Ovary (tissue), 10 donors: ENCODE measurements at places on chromosomes 1 and 21. TPM values are rescaled to one million over a fixed set of nuclear protein-coding genes. Genes with fewer than 3 reads are reported as not detected.

The CACNA1E gene
- total RNA-seq, result 0.34 TPM

The CR1 gene
- total RNA-seq, result 0.92 TPM

The DYNLT5 gene
- total RNA-seq, result 0.60 TPM

The OR2L8 gene
- total RNA-seq, result not detected

The SHE gene
- total RNA-seq, result 9.1 TPM

The AKT3 gene
- total RNA-seq, result 111 TPM

The CLCA1 gene
- total RNA-seq, result not detected

The GPN2 gene
- 27.8 TPM for total RNA-seq

- no peaks in the 10 kb centered on the region for H3K27me3 ChIP-seq
- H3K36me3 ChIP-seq, result no peaks in the 10 kb centered on the region
- H3K4me3 ChIP-seq, result no peak overlapping the region
- DNase-seq, result no peak
Measured at GRCh38 chr1:26293911-26294463, 12.4 kb downstream of the UBXN11 start.

- H3K4me1 ChIP-seq, result no peaks in the 10 kb centered on the region
- no peak overlapping the region for H3K4me3 ChIP-seq
- H3K27ac ChIP-seq, result no peak overlapping the region
Measured at GRCh38 chr1:116076831-116077230, 34.4 kb upstream of the MAB21L3 start.

GRCh38 chr1:14755518-14756252 is 157.2 kb downstream of the KAZN start:
- no peaks in the 10 kb centered on the region for H3K36me3 ChIP-seq
- DNase-seq, result no peak
- no peak overlapping the region for H3K27ac ChIP-seq

GRCh38 chr1:25701030-25701785 is 84.6 kb downstream of the MAN1C1 start:
- peaks cover 30% of the 10 kb centered on the region for H3K4me1 ChIP-seq
- DNase-seq, result no peak
- no peak overlapping the region for H3K4me3 ChIP-seq
- no peaks in the 10 kb centered on the region for H3K36me3 ChIP-seq
- peak overlapping the region; percentile 69 for H3K27ac ChIP-seq
- no peaks in the 10 kb centered on the region for H3K27me3 ChIP-seq

DNA sequence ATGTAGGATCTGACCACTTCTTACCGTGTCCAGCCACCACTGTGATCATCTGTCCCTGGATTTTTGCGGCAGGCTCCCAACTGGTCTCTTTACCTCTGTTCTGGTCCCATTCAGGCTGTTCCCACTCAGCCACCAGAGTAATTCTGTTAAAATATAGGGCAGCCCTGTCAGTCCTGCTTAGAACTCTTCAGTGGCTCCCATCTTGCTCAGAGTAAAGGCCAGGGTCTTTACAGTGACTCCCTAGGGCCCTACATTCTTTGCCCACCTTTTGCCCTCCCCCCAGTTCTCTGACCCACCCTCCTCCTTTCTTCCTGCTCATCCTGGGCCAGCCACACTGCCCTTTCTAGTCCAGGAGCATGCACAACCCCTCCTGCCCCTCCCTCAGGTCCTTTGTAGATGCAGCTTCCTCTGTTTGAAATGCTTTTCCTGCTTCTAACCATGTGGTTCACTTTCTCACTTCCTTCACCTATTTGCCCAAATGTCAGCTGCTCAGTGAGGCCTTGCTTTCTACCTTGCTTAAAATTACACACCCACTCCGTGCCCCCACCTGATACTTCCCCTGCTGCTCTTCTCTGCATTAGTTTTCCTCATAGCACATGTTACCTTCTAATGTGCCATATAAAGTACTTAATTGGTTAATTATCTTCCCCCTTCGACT is 7.8 kb downstream of the UBIAD1 start:
- no peaks in the 10 kb centered on the region for H3K27me3 ChIP-seq
- DNase-seq, result no peak
- H3K27ac ChIP-seq, result no peak overlapping the region

DNA sequence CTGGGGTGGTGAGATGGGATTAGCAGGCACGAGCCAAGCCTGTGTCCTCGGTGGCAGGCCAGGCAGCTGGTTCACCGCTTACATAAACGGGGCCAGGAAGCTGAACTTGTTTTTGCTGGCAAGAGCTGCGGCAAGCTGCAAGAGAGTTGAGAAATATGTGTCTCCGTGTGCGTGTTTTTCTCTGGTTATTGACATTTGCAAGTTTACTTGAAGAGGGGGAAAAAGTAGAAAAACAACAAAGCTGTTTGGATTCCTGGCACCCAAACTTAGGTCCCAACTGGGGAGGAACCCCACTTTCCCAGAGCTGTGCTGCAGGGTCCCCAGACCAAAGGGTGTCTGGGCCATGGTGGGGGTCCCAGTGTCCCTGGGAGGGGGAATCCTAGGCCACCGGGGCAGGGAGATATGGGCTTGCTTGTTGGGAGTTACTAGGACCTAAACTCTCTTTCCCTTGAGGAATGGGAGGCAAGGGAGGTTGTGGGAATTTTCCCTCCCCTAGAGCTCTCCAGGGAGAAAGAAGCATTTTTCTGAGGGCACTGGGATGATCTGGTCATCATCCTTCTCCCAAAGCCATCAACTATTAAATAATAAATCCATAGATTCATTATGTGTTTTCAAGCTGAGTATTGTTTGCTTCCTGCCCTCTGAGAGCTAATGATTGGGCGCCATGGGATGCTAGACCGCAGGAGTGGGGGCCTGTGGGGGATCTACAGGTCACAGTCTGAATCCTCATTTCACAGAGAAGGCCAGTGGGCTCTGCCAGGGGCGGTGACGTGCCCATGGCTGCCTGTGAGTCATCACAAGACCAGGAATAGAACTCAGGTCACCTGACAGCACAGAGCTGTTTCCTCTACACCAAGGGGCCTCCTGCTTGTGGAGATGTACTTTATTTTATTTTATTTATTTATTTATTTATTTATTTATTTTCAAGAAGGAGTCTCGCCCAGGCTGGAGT is 14.8 kb downstream of the IL6R start:
- H3K4me1 ChIP-seq, result peaks cover 29% of the 10 kb centered on the region
- peak; percentile 87 for DNase-seq
- no peaks in the 10 kb centered on the region for H3K36me3 ChIP-seq
- H3K4me3 ChIP-seq, result peak overlapping the region; percentile 15
- no peaks in the 10 kb centered on the region for H3K27me3 ChIP-seq

GRCh38 chr1:230807561-230808280 is 60.5 kb downstream of the CAPN9 start:
- no peaks in the 10 kb centered on the region for H3K27me3 ChIP-seq
- H3K4me1 ChIP-seq, result peaks cover 2% of the 10 kb centered on the region
- no peak overlapping the region for H3K4me3 ChIP-seq
- H3K36me3 ChIP-seq, result no peaks in the 10 kb centered on the region

DNA sequence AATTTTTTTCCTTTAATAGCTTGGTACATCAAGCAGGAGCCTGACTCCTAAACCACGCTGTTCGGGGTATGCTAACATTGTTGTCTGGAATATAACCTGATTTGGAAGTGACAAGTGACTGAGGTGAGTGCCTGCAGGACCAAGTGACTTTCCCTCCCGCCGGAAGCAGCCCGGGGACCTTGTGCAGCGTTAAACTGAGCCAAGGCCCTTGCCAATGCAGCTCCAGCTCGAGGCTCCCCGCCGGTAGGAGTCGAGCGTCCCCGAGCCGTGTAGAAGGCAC is 716 bp upstream of the MTARC1 start:
- H3K27ac ChIP-seq, result peak overlapping the region; percentile 30
- no peaks in the 10 kb centered on the region for H3K36me3 ChIP-seq
- H3K4me1 ChIP-seq, result peaks cover 8% of the 10 kb centered on the region
- H3K27me3 ChIP-seq, result no peaks in the 10 kb centered on the region
- H3K4me3 ChIP-seq, result no peak overlapping the region

GRCh38 chr1:116855773-116856201 is 53.9 kb upstream of the PTGFRN start:
- no peaks in the 10 kb centered on the region for H3K36me3 ChIP-seq
- H3K4me1 ChIP-seq, result peaks cover 4% of the 10 kb centered on the region
- H3K27me3 ChIP-seq, result no peaks in the 10 kb centered on the region

- H3K4me3 ChIP-seq, result no peak overlapping the region
- H3K27ac ChIP-seq, result peak overlapping the region; percentile 95
- no peaks in the 10 kb centered on the region for H3K36me3 ChIP-seq
- DNase-seq, result no peak
Measured at GRCh38 chr1:153944827-153945117, 1.7 kb downstream of the DENND4B start.

DNA sequence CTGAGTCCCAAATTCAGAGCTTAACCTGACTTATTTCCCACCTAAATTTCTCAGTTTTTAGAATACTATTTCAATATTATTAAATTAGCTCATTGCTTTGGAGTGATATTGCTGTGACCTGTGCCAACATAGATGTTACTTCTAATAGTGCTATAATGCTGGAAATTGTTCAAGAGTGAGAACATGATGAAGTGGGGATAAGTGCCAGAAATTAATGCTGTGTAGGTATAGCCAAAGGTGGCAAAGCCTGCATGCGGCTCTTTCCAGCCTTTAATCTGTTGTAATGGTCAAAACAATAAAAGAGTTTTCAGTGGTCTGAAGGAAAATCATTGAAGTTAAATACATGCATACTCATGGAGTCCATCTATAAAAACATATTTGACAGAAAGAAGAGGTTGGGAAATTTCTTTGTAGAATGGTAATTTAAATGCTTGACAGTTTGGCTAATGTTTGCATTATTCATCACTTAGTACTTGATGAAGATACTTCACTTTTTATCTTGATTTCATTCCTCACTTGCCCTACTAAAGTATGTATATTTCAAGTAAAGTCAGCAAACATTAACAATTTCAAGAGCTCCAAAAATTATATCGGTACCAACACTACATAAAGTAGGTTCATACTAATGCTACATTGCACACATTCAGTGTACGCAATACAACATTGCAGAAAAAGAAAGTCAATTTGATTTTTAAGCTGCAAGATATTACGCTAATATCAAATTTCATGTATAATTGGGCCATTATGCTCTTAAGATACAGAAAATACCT is 82.1 kb downstream of the OLFM3 start:
- H3K36me3 ChIP-seq, result no peaks in the 10 kb centered on the region
- no peak overlapping the region for H3K4me3 ChIP-seq
- no peaks in the 10 kb centered on the region for H3K27me3 ChIP-seq
- no peaks in the 10 kb centered on the region for H3K4me1 ChIP-seq
- no peak for DNase-seq

- no peak overlapping the region for H3K27ac ChIP-seq
- H3K27me3 ChIP-seq, result no peaks in the 10 kb centered on the region
- DNase-seq, result no peak
- no peaks in the 10 kb centered on the region for H3K4me1 ChIP-seq
- no peaks in the 10 kb centered on the region for H3K36me3 ChIP-seq
Measured at GRCh38 chr1:61659061-61659460, 65.9 kb downstream of the TM2D1 start.

DNA sequence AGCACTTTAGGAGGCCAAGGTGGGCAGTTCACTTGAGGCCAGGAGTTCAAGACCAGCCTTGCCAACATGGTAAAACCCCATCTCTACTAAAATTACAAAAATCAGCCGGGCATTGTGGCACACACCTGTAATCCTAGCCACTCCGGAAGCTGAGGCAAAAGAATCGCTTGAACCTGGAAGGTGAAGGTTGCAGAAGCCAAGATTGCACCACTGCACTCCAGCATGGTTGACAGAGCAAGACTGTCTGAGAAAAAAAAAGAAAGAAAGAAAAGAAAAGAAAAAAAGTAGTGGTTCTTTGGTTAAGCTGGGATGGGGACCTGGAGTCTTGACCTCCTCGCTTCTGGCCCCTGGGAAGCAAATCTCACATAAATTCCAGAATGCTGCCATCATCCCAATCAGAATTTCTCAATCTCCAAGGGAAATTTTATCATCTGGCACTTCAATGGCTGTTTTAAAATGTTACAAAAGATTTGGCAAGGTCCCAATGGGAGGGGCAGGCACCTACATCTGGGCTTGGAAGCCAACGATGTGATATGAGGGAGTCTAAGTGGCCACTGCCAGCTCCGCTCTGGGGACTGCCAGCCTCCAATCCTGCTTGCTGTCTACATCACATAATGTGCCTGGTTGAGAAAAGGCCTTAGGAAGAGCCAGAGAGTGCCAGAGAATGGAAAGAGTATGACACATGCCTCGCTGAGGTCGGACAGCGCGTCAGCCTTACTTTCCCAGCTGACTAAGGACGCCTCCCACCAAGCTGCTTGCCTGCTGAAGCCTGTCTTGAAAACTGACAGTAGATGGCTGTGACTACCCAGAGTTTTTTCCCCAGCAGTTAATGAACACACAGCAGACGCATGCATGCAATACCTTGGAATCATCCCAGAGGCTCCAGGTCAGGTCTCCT is 42.1 kb upstream of the SRP9 start:
- H3K27ac ChIP-seq, result peak overlapping the region; percentile 54
- no peak overlapping the region for H3K4me3 ChIP-seq
- H3K4me1 ChIP-seq, result peaks cover 9% of the 10 kb centered on the region
- DNase-seq, result peak; percentile 69
- no peaks in the 10 kb centered on the region for H3K27me3 ChIP-seq

DNA sequence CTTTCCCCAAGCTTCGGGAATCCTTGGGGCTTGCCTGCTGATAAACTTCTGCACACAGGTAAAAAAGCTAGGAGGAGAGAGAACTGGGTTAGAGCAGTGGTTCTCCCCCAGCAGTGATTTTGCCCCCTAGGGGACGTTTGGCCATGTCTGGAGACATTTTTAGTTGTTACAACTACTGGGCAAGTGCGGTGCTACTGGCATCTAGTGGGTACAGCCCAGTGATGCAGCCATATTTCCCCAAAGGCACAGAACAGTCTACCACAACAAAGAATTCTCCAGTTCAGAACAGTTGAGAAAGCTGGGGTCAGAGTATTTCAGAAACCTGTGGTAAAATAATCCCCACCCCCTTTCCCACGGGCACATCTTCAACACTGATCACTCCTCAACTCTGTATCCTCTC is 41.3 kb downstream of the LRRC71 start:
- H3K27ac ChIP-seq, result no peak overlapping the region
- DNase-seq, result no peak
- no peaks in the 10 kb centered on the region for H3K36me3 ChIP-seq
- H3K4me1 ChIP-seq, result no peaks in the 10 kb centered on the region
